ENCODE measurements at places on chromosomes 3 and 15. TPM values are rescaled to one million over a fixed set of nuclear protein-coding genes. Genes with fewer than 3 reads are reported as not detected.

DNA sequence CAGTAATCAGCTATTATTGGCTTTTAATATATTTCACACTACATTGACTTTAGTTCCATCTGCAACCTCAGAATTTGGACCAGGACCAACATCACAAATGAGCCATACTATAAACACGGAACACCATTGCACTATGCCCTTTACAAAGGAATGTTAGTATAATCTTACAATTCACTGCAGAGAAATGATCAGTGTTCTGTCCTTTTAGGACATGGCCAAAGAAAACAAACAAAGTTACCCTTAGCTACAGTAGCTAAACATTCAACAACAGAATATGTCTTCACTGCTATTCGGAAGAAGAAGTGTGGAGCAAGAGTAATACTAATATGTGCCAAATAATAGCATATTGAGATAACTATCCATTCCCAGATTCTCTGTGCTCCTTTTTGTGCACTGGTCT, 90.4 kb downstream of the NAALADL2 start:
- no peak overlapping the region for H3K27ac ChIP-seq
- H3K27me3 ChIP-seq: no peaks in the 10 kb centered on the region
- H3K4me3 ChIP-seq: no peak overlapping the region
- no peak for DNase-seq

- H3K4me3 ChIP-seq: no peak overlapping the region
- no peak overlapping the region for H3K27ac ChIP-seq
- no peak for DNase-seq
- H3K4me1 ChIP-seq: no peaks in the 10 kb centered on the region
Measured at GRCh38 chr3:149600634-149601033, 57.2 kb downstream of the WWTR1 start.

- no peak for DNase-seq
- H3K27me3 ChIP-seq: peaks cover 36% of the 10 kb centered on the region
- H3K27ac ChIP-seq: no peak overlapping the region
- H3K4me1 ChIP-seq: peaks cover 2% of the 10 kb centered on the region
Measured at GRCh38 chr15:39434751-39435238, 146.1 kb upstream of the THBS1 start.

DNA sequence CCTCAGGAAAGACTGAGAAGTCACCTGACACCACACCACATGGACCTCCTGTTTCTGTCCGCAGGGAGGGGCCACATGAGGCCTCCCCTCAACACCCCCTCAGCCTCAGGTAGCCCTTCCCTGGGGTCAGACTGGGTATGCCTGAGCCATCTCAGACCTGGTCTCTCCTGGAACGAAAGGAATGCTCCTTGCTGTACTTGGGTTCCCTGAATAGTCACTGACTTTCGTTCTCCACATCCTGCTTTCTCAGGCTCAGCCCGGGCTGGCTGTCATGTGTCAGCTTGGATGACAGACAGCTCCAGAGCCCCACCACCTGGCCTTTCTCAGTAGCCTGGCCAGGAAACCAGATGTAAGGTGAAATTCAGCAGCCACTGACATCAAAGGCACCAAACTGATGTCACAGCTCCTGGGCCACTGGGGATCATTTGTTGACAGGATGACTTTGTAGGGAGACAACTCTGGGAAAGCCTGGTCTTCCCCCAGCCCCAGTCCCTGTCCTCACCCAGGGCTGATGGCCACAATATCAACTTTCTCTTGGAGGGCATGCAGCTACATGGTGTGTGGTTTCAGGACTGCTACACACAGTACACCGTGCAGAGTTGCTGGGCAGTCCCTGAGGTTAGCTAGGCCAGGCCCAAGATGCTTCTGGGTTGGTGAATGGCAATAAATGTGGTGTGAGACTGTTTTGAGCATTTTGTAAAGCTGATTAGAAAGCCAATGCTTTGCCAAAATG, 141.4 kb upstream of the MRPS22 start:
- DNase-seq: peak; percentile 39
- H3K4me1 ChIP-seq: no peaks in the 10 kb centered on the region
- H3K4me3 ChIP-seq: no peak overlapping the region
- H3K27me3 ChIP-seq: peaks cover 2% of the 10 kb centered on the region

DNA sequence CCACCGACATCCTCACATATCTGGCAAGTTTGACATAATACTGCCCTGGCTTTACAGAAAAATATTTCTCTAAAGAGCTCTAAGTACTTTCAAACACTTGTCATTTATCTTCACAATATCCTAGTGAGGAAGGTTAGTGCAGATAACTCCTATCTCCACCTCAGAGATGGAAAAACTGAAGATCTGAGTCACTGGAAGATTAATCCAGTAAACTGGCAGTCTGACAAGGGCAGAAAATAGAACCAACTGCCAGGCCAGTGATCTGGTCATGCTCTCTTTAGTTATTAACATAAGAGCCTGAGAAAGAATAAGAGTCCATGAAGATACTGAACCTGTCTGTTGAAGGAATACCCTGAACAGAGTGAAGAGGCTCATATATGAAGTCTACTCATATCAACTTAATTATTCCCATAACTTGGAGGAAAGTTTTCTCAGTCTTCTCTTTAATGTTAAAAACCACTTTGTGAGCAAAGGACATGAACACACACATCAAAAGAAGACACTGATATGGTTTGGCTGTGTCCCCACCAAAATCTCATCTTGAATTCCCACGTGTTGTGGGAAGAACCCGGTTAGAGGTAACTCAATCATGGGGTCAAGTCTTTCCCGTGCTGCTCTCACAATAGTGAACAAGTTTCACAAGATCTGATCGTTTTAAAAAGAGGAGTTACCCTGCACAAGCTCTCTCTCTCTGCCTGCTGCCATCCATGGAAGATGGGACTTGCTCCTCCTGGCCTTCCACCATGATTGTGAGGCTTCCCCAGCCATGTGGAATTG, 61.4 kb downstream of the GOLIM4 start:
- H3K27ac ChIP-seq: no peak overlapping the region
- no peak for DNase-seq
- no peaks in the 10 kb centered on the region for H3K27me3 ChIP-seq
- no peaks in the 10 kb centered on the region for H3K4me1 ChIP-seq

DNA sequence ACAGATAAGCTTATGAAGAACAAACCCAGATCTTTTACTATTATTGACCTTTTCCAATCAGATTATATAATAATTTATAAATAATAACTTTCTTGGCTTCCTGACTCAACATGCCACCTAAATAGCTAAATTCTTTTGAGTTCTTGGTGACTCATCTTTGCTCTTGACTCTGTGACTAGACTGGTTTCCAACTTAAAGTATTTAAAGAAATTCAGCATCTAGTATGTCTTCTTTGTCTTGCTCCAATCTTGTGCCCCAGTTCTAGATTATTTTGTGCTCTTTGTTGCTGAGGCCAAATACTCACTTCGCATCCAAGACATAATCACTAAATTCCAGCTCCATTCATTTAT, 483.2 kb upstream of the TBL1XR1 start:
- H3K36me3 ChIP-seq: peaks cover 12% of the 10 kb centered on the region
- H3K4me3 ChIP-seq: no peak overlapping the region
- no peak for DNase-seq
- peaks cover 54% of the 10 kb centered on the region for H3K4me1 ChIP-seq

The BTD gene
- total RNA-seq: 7.1 TPM

The ARRDC4 gene
- total RNA-seq: 0.24 TPM

The CYP1A1 gene
- 4.8 TPM for total RNA-seq

The REC114 gene
- total RNA-seq: not detected

The SKIL gene
- total RNA-seq: 6.7 TPM
